Bronchial epithelial cell (primary cell): ENCODE measurements at places on chromosomes 3 and 15. TPM values are rescaled to one million over a fixed set of nuclear protein-coding genes. Genes with fewer than 3 reads are reported as not detected.

Gene GOLGA8G
- total RNA-seq, result not detected in 2 replicates

Gene SLC28A2
- total RNA-seq, result not detected in 2 replicates

- DNase-seq, result peak; percentile 55
Observed at GRCh38 chr15:90291679-90292356, 26.3 kb downstream of the NGRN start.

DNA sequence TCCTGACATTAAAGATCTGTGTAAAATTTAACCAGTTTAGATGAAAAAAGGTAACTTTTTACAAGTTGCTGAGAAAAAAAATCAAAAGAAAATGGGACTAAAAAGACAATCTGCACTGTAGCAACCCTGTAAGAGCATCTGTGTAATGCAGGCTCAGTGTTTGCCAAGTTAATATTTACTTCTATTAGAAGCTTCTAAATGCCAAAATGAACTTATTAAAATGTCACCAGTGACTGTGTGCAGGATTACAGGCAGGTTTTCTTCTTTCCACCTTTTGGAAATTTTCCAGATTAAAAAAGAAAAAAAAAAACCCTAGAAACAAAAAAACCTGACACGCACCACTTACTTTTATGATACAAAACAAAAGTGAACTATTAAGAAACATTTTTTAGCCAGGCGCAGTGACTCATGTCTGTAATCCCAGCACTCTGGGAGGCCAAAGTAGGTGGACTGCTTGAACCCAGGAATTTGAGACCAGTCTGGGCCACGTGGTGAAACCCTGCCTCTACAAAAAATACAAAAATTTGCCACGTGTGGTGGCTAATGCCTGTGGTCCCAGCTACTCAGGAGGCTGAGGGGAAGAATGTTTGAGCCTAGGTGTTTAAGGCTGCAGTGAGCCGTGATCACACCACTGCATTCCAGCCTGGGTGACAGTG is 87.2 kb downstream of the TJP1 start:
- peak; percentile 67 for DNase-seq

- peak; percentile 21 for DNase-seq
Observed at GRCh38 chr3:186742618-186743380, 25.6 kb downstream of the KNG1 start.

DNA sequence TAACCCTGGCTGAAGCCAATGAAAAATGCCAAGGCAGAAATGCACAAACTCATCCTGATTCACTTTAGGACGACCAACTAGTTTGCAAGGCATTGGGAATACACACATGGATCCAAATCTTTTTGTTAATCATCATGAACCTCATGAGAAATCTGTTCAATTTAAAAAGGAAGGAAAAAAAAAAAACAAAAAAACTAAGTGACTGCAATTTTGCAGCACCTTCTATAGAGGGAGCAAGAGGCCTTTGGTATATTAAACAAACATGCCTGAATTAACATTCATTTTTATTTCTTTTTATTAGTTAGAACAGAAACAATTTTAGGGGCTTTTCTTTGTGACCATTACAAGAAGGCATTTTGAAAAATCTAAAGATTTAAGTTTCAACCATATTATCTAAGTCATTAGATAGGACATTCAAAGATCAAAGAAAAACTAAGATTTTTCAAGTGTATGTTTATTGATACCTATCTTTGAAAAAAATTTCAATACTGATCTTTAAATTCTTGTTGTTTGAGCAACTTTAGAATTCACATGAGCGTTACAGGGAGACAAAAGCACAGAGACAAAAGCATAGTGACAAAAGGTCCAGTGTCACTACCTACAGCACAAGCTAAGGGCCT is 182.4 kb downstream of the CBLB start:
- peak; percentile 49 for DNase-seq

- peak; percentile 39 for DNase-seq
Observed at GRCh38 chr3:160372780-160373179, 26.2 kb downstream of the IFT80 start.

- DNase-seq, result no peak
Observed at GRCh38 chr15:22945071-22945470, 35.1 kb downstream of the CYFIP1 start.

DNA sequence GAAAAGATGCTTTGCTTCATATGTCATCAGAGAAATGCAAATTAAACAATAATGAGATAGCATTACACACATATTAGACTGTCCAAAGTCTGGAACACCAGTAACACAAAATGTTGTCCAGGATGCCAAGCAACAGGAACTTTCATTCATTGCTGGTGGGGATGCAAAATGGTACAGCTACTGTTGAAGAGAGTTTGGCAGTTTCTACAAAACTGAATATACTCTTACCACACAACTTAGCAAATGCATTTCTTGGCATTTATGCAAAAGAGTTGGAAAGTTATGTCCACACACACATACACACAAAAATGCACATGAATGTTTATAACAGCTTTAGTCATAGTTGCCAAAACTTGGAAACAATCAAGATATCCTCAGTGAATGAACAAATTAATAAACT is 195.2 kb upstream of the MME start:
- DNase-seq, result no peak

DNA sequence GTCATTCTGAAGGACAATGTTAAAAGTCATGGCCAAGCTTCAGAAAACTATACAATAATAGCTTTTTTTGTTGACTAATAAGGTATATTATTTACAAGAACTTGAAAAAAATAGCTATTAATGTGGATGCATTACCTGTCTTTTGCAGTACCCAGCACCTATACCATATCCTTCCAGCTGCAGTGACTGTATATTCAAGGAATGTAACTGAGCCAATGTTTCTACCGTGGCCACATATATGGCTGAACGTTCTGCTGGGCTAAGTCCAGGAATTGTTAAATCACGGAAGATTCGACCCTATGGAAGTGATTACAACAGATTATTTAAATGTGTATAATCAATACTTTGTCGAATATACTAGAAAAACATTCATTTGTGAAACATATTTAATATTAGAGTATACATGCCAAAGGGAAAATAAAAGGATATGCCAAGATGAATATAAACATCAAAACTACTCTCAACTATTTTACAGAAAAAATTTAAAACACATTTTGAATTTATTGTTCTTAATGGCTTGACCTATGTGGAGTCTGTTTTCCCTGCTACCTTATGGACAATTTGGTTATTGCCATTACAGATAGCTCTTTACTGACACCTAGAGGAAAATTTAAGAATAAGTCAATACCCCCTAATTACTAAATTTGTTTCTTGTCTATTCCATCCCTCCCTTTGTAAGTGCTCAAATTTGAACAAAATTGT is 17.6 kb downstream of the ACAD11 start:
- DNase-seq, result peak; percentile 63
